ENCODE measurements at places on chromosomes 2 and 18.

DNA sequence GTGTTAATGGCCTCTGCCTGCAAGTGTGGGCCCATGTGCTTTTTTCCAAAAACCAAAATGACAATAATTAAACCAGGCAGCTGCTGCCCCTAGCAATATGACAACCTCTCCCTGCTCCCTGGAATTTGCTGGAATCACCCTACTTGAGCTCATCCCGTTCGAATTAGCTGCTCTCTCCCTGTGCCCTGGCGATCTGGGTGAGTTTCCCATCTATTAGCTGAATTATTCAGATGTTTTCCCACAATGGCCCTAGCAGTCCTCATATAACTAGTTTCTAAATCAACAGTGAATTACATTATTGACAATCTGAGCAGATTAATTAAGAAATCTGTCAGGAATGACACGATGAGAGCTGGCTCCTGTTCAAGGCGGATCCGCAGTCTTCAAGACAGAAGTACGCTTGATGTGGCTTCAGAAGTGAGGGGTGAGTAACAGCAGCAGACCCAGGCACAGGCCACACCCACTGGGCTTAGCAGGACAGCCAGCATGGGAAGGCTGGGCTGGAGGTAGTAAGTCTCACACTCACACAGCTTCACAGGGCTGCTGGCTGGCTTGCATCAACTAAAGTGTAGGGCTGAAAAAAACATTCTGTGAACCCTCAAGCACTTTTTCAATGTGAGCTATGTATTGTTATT lies 366.2 kb upstream of the ID2 start:
- peak; percentile 86 for DNase-seq

DNA sequence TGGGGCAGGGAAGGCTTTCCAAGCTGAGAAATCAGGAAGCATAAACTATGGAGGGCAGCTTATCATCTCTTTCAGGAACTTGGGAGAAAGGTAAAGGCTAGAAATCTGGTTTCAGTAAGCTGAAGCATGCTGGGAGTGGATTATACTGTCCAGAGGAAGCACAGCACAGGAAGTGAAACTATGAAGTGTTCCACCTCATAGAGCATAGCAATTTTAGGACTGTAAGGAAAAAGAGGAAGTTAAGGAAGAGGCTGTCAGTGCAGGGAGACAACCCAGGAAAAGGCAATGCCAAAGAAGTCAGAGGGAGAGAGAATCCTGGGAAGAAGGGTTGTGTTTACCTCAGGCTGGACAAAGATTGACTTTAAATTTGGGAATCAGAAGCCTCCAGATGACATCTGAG lies 51.9 kb downstream of the EFEMP1 start:
- no peak for DNase-seq

- peak; percentile 87 for DNase-seq
Measured at GRCh38 chr18:50297621-50298442, 10.3 kb upstream of the CXXC1 start.

DNA sequence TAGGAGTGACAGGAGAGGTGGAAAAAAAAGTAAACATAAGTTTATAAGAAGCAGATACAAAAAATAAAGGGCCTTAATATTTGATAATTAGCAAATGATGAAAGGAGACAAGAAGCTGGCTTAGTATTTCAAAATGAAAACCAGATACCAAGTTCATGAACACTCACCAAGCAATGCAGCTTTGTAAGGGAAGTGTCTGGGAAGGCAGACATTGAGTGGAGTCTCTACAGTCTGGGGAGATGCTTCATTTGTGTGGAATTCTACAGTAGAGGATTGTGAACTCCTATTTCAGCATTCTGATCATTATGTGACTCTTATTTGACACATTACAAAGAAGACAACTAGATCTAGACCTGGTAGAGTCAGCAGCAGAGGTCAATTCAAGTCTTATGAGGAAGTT lies 1072.7 kb downstream of the DSC3 start:
- DNase-seq: peak; percentile 58

DNA sequence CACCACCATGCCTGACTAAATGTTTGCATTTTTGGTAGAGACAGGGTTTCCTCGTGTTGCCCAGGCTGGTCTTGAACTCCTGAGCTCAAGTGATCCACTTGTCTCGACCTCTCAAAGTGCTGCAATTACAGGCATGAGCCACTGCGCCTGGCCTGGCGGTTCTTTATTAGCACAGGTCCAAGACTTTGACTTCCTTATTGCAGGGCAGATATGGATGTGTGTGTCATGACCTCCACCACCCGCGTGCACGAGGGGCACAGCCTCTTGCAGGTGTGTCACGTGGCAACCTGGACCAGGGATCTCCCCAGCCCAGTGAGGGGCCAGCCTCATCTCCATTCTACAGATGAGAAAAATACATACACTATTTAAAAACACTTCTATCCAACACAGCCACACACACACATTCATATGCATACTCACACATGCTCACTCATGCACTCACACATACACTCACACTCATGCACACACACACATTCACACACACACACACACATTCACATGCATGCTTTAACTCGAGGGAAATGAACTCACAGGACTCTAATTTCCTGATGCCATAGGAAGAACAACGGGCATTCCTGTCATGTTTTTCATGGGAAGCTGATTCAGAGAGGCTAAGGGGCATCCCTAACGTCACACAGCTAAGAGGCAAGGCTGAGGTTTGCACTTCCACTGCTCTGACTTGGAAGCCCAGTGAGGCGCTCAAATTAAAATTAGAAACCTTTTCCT lies 38.8 kb downstream of the RRM2 start:
- no peak for DNase-seq

GRCh38 chr2:142940606-142941223 lies 63.3 kb downstream of the KYNU start:
- DNase-seq: no peak

DNA sequence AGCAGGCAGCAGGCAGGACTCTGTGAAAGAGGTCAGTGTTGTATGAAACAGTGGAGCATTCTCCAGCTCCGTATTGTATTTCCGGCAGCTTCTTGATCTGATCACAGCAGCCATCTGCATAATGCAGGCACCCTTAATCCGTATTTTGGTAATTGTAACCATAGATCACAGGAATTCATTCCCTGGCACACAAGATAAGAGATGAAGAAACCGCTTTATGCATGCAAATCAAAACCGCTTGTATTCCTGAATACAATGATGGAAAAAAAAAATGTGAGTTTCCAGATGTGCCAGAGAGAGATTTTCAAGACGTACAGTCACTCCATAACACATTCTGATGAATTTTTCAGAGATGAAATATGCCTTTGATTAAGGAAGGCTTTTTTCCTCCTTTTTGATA lies 221.3 kb downstream of the ACKR3 start:
- peak; percentile 10 for DNase-seq

DNA sequence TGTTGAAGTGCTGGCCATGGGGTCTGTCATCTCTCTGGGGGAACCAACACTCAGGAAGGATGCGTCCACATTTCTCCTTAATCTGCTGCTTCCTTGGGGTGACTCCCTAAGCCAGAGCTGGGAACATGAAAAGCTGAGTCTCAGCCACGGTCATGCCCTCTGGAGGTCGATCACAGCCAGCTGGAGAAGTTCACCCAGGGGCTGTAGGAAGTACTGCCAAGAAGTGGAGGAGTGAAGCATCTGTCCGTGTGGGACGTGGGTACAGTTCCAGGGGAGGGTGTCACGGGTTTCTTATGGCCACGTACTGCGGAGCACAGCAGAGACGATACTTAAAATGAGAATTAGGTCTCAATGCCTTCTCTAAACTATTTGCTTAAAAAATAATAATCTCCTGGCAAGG lies 42.4 kb upstream of the IGFBP2 start:
- peak; percentile 66 for DNase-seq

- no peak for DNase-seq
Measured at GRCh38 chr2:128280901-128281321, 37.8 kb downstream of the HS6ST1 start.

GRCh38 chr2:9477914-9478313 lies 3.6 kb downstream of the IAH1 start:
- no peak for DNase-seq

DNA sequence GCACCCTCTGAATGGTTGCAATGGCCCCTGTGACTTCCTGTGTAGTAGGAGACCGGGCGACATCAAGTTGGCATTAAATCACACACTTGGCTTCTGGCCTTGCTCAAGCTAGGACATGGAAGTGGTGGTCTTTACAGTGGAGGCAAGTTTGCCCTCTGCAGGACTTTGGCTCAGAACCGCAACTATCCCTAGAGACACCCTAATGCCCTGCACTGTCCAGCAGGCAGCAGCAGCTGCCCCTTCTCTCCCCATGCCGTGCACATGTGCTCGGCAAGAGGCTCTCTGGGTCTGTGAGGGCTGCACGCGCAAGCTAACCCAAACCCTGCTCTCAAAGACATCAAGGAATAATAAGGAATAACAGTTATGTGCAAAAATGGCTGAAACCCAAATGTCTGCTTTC lies 106.5 kb downstream of the COL6A3 start:
- DNase-seq: no peak

DNA sequence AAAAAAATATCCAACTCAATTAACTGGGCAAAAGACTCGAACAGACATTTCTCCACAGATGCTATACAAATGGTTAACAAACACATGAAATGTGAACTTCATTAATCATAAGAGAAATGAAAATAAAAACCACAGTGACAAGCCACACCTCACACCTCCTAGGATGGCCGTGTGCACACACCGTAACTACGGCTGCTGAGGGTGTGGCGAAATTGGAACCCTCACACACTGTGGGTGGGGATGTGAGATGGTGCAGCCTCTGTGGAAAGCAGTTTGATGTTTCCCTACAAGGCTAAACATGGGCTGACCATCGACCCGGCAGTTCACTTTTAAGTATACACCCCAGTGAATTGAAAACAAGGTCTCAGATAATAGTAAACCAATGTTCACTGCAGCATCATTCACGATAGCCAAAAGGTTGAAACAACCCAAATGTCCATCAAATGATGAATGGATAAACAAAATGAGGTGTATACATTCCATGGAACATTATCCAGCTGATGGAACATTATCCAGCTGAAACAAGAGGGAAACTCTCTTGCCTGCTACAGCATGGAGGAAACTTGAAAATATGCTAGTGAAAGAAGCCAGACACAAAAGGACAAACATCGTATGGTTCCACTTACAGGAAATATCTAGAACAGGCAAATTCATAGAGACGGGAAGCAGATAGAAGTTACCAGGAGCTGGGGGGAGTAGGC lies 32.2 kb downstream of the ZAP70 start:
- DNase-seq: no peak

DNA sequence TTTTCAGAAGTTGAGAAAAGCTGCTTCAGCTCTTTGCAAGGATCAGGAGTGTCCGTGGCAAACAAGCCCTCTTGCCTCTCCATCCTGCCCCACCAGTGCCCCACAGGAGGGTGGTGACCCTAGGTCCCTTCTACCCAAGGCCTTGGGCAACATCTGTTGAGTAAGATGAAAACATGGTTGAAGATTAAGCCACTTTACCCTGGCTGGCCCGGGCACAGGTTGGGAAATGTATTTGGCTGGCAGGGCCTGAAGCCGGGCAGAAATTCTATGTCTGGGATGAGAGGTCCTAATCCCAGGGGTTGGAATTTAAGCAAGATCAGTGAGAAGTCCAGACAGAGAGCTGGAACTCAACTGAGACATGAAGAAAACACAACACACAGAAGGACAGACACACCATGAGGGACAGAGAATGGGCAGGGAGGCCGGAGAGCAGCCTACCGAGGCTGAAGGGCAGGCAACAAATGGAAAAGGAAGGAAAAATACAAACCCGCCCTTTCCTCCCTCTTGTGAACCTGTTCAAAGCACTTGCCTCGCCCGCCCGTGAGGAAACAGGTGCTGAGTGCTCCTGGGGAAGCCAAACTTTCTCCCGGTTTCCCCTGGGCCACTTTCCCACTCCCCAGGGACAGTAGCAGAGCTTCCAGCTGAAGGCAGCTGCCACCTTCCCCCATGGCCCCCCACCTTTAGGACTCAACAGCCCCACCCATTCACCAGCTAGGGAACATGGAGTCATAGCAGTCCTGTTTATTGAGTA lies 86.1 kb downstream of the TNS1 start:
- no peak for DNase-seq

GRCh38 chr2:79876430-79876829 lies 363.6 kb downstream of the CTNNA2 start:
- DNase-seq: peak; percentile 33

GRCh38 chr18:10682368-10682714 lies 156.5 kb downstream of the NAPG start:
- DNase-seq: no peak

DNA sequence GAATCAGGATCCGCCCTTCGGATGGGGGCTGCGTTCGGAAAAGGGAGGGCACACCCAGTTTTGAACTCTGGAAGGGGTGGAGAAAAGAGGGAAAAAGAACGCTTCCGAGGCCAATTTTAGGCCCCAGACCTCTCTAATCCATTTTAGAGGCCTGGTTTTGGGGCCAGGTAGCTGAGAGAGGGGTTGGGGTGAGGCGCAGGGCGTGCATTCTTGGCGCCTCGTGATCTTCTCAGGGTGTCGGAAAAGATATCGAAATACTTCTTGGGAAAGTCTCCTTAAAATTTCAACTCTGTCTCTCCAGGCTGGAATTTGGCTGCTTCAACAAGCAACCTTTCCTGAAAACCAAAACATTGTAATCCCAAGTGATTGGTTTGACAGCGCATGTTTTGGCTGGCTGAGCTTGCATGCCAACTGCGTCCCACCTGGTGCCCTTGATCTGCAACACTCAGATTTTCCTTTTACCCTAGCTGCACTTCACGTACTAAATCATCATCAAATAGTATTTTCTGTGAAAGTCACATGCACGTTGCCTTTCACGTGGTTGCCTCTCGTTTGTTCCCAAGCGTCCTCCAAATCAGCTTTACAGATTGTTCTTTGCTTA lies 864 bp upstream of the XPO1 start:
- peak; percentile 65 for DNase-seq

GRCh38 chr2:43455731-43456642 lies 139.9 kb downstream of the THADA start:
- DNase-seq: peak; percentile 60

- DNase-seq: no peak
Measured at GRCh38 chr2:215080545-215080944, 57.9 kb downstream of the ABCA12 start.

DNA sequence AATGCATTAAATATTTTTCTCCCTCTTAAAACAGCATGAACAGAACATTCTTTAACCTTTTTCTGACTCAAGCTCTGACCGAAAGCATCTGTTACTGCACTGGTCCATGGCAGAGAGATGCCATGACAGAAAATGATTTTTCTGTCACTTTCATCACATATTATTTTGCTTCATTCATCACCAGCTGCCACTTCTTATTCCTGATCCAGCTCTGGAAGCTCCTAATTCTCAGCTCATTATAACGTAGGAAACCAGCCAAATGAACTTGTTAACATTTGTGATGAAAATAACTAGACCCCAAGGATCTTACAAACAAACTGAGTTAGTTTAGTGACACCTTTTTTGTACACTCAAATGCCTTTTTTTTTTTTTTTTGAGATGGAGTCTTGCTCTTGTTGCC lies 7.6 kb upstream of the CFLAR start:
- no peak for DNase-seq

DNA sequence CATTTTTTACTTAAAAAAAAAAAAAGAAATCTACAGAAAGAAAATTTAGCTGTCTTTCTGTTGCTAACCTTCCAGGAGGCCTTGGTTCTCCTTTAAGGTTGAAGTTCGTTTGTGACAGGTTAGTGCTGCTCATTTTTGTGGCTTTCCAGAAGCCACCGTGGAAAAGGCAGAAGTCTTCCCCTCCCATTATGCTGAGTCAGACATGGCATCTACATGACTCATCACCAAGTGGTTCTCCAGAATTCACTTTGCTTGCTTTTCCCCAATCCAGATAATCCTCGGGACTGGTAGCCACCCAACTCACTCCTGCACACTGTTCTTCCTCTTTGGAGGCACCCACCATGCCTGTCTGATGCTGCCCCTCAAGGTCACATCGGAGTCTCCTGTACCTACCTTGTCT lies 228.7 kb downstream of the PIK3C3 start:
- DNase-seq: peak; percentile 85

Data from GM23248 (cell line).